Stimulated activated naive B cell treated with anti-CD40 and anti-IgM and Interleukin-4, amounts not matched to agents 10 μg/mL and 1 μg/mL and 100 μg/mL, for 72 hours (primary cell): ENCODE measurements at places on chromosomes 12 and 14.

- peaks cover 34% of the 10 kb centered on the region for H3K36me3 ChIP-seq
- no peak for DNase-seq
- peaks cover 26% of the 10 kb centered on the region for H3K4me1 ChIP-seq
- no peak overlapping the region for H3K27ac ChIP-seq
- H3K27me3 ChIP-seq = no peaks in the 10 kb centered on the region
Observed at GRCh38 chr12:50642761-50643160, 121.1 kb upstream of the ATF1 start.

GRCh38 chr12:25958428-25959070, at the start of gene RASSF8:
Gene RASSF8 (plus strand): TSS chr12:25958682. CDS start chr12:26055344, 96,662 bp downstream.
- peak within 1 kb of the TSS; percentile 88 for H3K4me3 ChIP-seq
- DNase-seq = peak; percentile 29
- peaks cover 49% of the 10 kb centered on the region for H3K27me3 ChIP-seq
- H3K27ac ChIP-seq = peak within 1 kb of the TSS; percentile 85
- peaks cover 23% of the 10 kb centered on the region for H3K4me1 ChIP-seq

DNA sequence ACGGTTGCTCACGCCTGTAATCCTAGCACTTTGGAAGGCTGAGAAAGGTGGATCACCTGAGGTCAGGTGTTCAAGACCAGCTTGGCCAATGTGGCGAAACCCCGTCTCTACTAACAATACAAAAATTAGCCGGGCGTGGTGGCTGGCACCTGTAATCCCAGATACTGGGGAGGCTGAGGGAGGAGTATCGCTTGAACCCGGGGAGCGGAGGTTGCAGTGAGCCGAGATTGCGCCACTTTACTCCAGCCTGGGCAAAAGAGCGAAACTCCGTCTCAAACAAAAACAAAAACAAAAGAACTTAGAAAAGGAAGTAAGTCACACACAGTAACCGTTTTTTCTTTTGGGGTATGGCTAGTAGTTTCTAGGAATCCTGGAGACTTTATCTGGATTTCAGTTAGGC, 1.7 kb upstream of the PALS1 start:
- H3K4me3 ChIP-seq = no peak overlapping the region
- DNase-seq = no peak
- H3K27me3 ChIP-seq = no peaks in the 10 kb centered on the region
- H3K36me3 ChIP-seq = no peaks in the 10 kb centered on the region
- peaks cover 3% of the 10 kb centered on the region for H3K4me1 ChIP-seq

DNA sequence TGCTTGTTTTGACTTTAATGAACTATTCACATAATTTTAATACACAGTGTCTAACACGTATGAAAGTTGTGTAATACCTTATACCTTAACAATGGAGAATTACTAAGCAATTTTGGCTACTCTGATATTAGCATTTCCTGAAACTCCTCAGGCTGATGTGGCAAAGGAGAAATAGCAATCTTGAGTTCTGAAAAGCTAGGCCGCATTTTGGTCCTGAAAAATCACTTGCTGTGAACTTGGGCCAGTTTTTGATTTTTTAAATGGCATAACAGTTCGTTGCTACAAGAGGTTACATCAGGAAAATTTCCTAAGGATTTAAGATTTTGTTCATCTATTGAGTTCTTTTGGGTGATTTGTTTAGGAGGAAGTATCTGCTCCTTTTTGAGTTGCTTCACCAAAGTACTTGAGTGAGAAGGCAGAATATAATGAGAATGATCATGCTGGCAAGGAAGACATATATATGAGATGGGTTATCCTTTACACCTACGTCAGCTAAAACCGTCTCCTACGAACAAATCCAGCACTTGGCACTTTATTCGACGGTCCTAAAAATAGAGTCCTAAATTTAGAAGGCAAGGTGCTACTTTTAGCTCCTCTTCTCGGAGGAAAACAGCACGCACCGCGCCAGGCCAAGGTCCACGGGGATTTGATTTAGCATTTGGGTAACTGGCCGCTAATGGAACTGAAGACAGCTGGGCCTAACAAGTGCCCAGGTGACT, 32.2 kb downstream of the MIA2 start:
- DNase-seq = no peak
- peak overlapping the region; percentile 99 for H3K27ac ChIP-seq
- peaks cover 24% of the 10 kb centered on the region for H3K4me1 ChIP-seq
- H3K27me3 ChIP-seq = no peaks in the 10 kb centered on the region

DNA sequence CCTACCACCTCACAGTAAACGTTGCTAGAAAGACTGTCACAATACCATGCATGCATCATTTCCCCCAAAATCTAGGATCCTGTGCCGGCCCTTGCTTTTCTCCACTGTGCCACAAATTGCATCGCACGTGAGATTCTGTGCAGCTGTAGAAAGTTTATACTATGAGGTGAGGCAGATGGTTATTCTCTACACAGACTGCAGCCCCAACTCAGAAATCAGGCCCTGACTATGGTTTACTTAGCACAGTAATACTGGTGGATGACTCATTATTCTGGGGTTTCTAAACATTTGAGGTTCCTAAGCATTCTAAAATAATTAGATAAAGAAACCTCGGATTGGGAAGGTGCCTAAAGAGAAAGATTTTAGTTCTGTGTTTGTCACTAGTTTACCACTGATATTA, 163.8 kb upstream of the CCDC198 start:
- H3K27me3 ChIP-seq = peaks cover 4% of the 10 kb centered on the region
- DNase-seq = no peak
- H3K4me1 ChIP-seq = no peaks in the 10 kb centered on the region
- no peaks in the 10 kb centered on the region for H3K36me3 ChIP-seq
- no peak overlapping the region for H3K27ac ChIP-seq

- no peak overlapping the region for H3K27ac ChIP-seq
- peak overlapping the region; percentile 23 for H3K4me3 ChIP-seq
- peaks cover 54% of the 10 kb centered on the region for H3K27me3 ChIP-seq
- peaks cover 43% of the 10 kb centered on the region for H3K4me1 ChIP-seq
- no peaks in the 10 kb centered on the region for H3K36me3 ChIP-seq
Observed at GRCh38 chr12:49088150-49088931, 6.3 kb downstream of the DHH start.

GRCh38 chr14:95699412-95699811, 13.2 kb downstream of the TCL1B start:
- H3K27me3 ChIP-seq = no peaks in the 10 kb centered on the region
- peaks cover 61% of the 10 kb centered on the region for H3K4me1 ChIP-seq
- DNase-seq = no peak
- H3K4me3 ChIP-seq = peak overlapping the region; percentile 65
- peak overlapping the region; percentile 94 for H3K27ac ChIP-seq

- peak overlapping the region; percentile 68 for H3K4me3 ChIP-seq
- H3K27me3 ChIP-seq = peaks cover 44% of the 10 kb centered on the region
- H3K4me1 ChIP-seq = peaks cover 70% of the 10 kb centered on the region
- peaks cover 43% of the 10 kb centered on the region for H3K36me3 ChIP-seq
- no peak for DNase-seq
Observed at GRCh38 chr12:57237596-57237931, 8.1 kb downstream of the SHMT2 start.

GRCh38 chr14:68979021-68979721, at the start of gene ACTN1:
Gene ACTN1 (minus strand): TSS chr14:68979302. CDS start chr14:68979056, 246 bp downstream.
- peak within 1 kb of the TSS; percentile 85 for H3K4me3 ChIP-seq
- H3K27me3 ChIP-seq = peaks cover 27% of the 10 kb centered on the region
- peak; percentile 28 for DNase-seq
- H3K27ac ChIP-seq = peak within 1 kb of the TSS; percentile 11
- peaks cover 22% of the 10 kb centered on the region for H3K4me1 ChIP-seq

- no peak overlapping the region for H3K4me3 ChIP-seq
- DNase-seq = no peak
- no peak overlapping the region for H3K27ac ChIP-seq
- H3K4me1 ChIP-seq = no peaks in the 10 kb centered on the region
- peaks cover 17% of the 10 kb centered on the region for H3K27me3 ChIP-seq
- H3K36me3 ChIP-seq = no peaks in the 10 kb centered on the region
Observed at GRCh38 chr12:110266980-110267620, 13.9 kb upstream of the ATP2A2 start.

DNA sequence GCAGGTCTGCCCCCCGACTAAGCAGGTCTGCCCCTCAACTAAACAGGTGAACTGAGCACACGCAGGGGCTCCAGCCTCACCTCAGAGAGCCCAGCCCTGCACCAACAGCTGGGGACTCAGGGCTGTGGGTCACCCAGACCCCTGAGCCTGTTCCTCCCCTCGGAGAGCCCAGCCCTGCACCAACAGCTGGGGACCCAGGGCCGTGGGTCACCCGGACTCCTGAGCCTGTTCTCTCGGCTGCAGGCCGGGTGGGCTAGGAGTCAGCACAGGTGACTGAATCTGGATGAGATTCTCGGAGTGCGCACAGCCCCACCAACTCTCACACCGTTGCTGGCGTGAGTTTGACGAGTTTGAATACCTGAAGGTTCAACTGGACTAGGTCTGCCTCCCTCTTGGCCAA, 20.3 kb upstream of the ANKLE2 start:
- peaks cover 63% of the 10 kb centered on the region for H3K36me3 ChIP-seq
- no peak for DNase-seq
- no peaks in the 10 kb centered on the region for H3K27me3 ChIP-seq
- H3K4me1 ChIP-seq = no peaks in the 10 kb centered on the region
- H3K27ac ChIP-seq = no peak overlapping the region

- H3K27ac ChIP-seq = no peak overlapping the region
- H3K4me3 ChIP-seq = no peak overlapping the region
- H3K4me1 ChIP-seq = peaks cover 53% of the 10 kb centered on the region
Observed at GRCh38 chr14:68208626-68209317, 389.2 kb downstream of the RAD51B start.

GRCh38 chr12:122097927-122098756, 19.6 kb downstream of the MLXIP start:
- no peak for DNase-seq
- H3K4me1 ChIP-seq = peaks cover 37% of the 10 kb centered on the region
- no peak overlapping the region for H3K4me3 ChIP-seq
- H3K27ac ChIP-seq = peak overlapping the region; percentile 72

- no peak overlapping the region for H3K27ac ChIP-seq
- H3K36me3 ChIP-seq = no peaks in the 10 kb centered on the region
- H3K4me1 ChIP-seq = no peaks in the 10 kb centered on the region
- H3K27me3 ChIP-seq = no peaks in the 10 kb centered on the region
- no peak overlapping the region for H3K4me3 ChIP-seq
- DNase-seq = no peak
Observed at GRCh38 chr12:126558810-126559209, 1493.6 kb downstream of the AACS start.

DNA sequence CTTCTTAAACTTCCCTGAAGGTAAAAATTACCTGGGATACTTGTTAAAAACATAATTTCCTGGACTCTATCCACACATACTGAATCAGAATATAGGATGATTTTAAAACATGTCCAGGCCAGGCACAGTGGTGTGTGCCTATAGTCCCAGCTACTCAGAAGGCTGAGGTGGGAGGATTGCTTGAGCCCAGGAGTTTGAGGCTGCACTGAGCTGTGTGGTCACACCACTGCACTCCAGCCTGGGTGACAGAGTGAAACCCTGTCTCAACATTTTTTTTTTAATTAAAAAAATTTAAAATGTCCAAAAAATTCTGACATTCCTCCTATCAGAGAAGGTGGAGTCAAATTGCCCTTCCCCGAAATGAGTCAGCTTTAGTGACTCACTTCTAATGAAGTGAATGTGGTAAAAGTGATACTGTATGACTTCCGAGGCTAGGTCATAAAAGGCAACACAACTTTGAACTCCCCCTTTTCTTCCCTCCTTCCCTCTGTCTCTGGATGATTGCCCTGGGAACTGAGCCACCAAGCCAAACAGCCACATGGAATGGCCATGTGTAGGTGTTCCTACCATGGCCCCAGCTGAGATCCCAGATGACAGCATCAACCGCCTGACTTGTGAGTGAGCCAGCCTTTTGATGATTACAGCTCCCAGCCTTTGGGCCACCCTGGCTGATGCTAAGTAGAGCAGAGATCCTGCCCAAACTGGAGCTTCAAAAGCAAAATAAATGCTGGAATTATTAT, 36.3 kb downstream of the LIMA1 start:
- H3K27ac ChIP-seq = peak overlapping the region; percentile 90
- peak overlapping the region; percentile 34 for H3K4me3 ChIP-seq
- peaks cover 32% of the 10 kb centered on the region for H3K4me1 ChIP-seq
- DNase-seq = peak; percentile 21
- H3K36me3 ChIP-seq = peaks cover 13% of the 10 kb centered on the region

DNA sequence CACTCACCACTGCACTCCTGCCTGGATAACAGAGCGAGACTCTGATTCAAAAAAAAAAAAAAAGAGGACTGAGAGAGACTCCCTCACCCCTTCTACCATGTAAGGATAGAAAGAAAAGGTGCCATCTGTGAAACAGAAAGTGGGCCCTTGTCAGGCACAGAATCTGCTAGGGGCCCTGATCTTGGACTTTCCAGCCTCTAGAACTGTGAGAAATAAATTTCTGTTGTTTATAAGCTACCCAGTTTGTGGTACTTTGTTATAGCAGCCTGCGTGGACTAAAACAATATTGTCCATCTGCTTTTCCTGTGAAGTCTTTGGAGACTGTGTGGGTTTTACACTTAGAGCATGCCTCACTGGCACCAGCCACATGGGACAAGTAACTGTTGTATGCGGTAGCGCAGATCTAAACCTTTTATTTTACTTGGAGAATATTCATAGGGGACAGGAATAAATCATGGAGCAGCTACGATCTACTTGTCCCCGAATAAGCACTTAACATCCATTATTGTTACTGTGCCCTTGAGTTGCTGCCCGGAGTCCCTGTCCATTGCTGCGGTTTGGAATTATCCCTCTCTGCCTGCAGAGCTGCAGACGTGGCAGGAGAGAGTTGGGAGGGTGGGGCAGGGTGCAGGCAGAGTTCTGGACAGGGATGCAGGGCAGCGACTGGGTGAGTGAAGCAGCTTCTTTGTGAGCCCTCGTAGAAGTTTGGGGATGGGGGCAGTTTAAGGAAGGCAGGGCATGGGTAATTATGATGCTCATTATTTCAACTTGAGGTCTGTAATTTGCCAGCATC, 52.4 kb upstream of the STON2 start:
- peaks cover 12% of the 10 kb centered on the region for H3K27me3 ChIP-seq
- peaks cover 13% of the 10 kb centered on the region for H3K4me1 ChIP-seq
- H3K4me3 ChIP-seq = no peak overlapping the region
- DNase-seq = no peak
- H3K27ac ChIP-seq = no peak overlapping the region

DNA sequence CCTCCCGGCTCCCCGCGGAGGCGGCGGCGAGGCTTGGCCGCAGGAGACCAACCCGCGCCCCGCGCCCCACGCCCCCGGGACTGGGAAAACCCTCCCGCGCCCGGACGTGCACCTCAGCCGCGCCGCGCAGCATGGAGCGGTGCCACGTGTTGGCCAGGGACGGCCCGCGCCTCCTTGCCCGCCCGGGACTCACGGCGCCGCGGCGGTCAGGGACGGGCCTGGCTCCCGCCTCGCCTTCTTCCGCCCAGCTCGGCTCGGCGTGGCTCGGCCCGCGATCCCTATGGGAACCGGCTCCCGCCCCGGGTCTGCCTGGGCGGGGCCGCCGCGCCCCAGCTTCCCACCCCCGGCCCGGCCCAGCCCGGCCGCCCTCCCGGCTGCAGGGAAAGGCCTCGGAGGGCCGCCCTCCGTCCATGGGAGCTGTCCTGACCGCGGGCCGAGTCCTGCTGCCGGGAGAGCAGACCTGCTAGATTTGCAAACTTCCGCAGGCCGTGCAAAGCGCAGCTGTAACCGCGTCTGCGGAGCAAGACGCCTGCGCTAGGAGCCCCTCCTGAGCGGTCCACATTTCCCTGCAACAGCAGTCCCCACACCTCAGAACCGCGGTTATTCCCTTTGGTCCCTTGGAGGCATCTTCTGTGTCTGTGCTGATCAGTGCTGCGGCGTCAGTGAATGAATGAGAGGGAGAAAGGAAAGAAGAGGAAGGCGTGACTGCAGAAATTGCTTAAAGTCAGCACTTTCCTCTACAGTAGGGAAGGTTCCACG, at the start of gene CDKL1:
CDKL1 (minus strand) TSS at position 251 of the 759 bp plus-strand sequence. CDS start 1,013 bp downstream, outside the sequence.
- H3K27ac ChIP-seq = peak within 1 kb of the TSS; percentile 84
- peaks cover 4% of the 10 kb centered on the region for H3K27me3 ChIP-seq
- DNase-seq = peak; percentile 29
- H3K36me3 ChIP-seq = peaks cover 2% of the 10 kb centered on the region
- H3K4me1 ChIP-seq = peaks cover 31% of the 10 kb centered on the region

GRCh38 chr12:5295151-5295550, 136.8 kb upstream of the NTF3 start:
- no peak overlapping the region for H3K27ac ChIP-seq
- no peak for DNase-seq
- H3K27me3 ChIP-seq = peaks cover 15% of the 10 kb centered on the region
